HFFc6 (cell line): ENCODE measurements at places on chromosomes 16 and 17. TPM values are rescaled to one million over a fixed set of nuclear protein-coding genes. Genes with fewer than 3 reads are reported as not detected.

DNA sequence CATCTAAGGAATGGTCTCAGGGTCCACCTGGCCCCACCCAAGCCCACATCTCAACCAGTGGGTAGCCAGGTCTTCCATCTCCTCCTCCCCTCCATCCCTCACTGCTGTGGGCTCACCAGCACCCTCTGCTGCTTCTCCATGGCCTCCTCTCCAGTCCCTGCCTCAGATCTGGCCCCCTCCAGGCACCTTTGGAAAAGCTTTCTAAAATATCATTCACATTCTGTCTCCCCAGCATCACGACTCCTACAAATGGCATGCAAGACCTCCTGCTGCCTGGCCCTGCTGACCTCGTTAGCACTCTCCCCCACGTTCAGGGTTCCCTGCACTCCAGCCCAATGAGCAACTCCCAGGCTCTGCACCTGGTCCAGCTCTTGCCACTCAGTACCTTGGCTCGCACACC lies 13.7 kb downstream of the GLP2R start:
- no peak for DNase-seq

The KRTAP4-4 gene
- total RNA-seq = not detected in 3 replicates

DNA sequence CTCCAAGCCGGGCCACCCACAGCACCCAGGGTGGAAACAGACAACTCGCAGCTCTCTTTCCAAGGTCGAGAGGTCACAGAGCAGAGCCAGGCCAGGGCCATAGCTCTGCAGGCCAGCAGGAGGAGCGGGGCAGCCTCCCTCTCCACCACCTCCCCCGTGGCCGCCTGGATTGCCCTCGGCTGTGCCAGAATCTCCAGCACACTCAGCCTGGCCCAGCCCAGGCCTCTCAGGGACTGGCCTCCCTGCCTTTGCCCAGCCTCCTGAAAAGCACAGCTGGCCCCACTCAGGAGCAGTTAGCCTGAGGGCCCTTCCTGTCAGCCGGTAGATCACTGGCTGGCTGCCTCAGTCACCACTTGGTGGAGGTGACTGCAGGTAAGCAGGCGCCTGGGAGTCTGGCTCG lies 85.8 kb upstream of the SEC14L1 start:
- no peak for DNase-seq

DNA sequence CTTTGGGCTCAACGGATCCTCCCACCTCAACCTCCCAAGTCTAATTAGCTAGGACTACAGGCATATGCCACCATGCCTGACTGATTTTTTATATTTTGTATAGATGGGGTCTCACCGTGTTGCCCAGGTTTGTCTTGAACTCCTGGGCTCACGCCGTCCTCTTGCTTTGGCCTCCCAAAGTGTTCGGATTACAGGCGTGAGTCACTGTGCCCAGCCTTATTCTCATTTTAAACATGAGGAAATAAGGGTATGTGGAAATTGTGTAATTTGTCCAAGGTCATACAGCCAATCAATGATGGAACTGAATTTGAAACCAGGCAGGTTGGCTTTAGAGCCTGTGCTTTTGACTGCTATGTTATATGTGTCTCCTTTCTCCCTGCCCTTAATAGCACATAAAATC lies 27.4 kb upstream of the AQP8 start:
- DNase-seq = no peak

The KRT37 gene
- total RNA-seq = not detected in 3 replicates

GRCh38 chr17:41416479-41416878 lies 7.9 kb downstream of the KRT37 start:
- DNase-seq = no peak

DNA sequence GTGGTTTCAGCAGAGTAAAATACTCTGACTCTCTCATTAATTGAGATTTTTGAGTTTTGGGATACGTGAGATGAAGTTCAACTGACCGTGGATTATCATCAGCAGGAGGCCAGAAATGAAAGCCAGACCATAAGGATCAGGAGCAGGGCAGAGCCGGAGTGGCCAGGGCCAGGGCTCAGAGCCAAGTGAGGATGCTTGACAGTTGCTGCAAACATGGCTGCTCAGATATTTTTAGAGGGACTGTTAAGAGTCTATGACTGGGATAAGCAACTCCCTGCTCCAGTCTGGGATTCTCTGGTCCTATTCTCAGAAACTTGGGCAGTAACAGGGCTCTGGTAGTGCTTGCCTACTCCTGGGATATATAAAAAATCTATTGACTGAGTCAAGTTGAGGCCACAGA lies 17.6 kb upstream of the CDH13 start:
- no peak for DNase-seq

DNA sequence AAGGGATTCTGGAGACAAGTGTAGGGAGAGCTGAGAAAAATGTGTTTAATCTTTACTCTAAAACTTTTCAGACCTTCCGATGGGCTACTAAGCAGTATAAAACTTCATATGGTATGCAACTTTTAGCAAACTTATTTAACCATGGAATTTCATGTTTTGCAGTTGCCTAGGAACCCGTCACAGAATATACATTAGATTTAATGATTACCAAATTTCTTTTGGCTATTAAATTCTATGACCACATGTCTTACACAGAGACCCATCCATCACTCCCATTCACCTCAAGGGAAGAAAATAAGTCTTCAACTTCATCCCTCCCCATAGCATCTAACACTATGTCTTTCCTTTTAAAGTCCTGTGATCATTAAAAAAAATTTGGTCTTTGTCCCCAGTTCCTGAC lies 54.9 kb downstream of the HS3ST3A1 start:
- DNase-seq = no peak

GRCh38 chr17:45688820-45689219 lies 95.3 kb upstream of the CRHR1 start:
- no peak for DNase-seq
